ENCODE measurements at places on chromosomes 7 and 10.

- DNase-seq, result no peak
These were observed 10.9 kb upstream of the INPP5A start for GRCh38 chr10:132526676-132527075.

GRCh38 chr10:43074409-43074808 is 2.5 kb upstream of the RET start:
- DNase-seq, result no peak

DNA sequence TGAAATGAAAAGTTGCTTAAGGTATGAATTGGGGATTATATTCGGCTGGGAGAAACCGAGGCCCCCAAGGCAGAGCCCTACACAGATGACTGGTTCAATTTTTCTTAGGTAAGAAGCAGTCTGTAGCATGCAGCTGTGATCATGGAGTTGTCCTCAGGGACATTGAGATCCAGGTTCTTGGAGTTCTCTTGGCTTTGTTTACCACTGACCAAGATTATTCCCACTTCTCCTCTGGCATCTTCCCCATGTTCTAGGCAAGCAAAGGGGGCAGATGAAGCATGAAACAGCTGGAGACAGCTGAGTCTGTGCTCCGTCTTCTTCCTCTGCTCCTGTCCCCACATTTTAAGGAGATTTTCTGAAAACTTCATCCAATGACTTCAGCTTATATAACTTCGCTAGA is 129.5 kb upstream of the BMPER start:
- DNase-seq, result no peak

DNA sequence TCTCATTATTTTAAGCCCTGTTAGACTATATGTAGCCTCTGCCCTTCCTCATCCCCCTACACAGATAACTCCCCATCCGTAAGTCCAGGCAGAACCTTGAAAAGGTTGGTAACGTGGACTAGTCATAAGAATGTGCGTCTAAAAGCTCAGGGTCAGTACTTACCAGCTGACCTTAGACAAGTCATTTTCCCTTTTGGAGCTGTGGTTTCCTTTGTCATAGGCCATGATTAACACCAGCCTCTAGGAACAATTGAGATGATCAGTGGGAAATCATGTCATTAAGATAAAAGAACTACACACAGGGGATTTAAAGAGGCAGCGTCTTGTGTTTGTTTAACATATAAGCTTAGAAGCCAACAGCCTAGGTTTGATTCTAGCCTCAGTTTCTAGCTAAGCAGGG is 6.9 kb upstream of the UNC5B start:
- DNase-seq, result no peak

Data from stimulated activated CD4-positive, alpha-beta T cell treated with anti-CD3 and anti-CD28 coated beads, Interleukin-4, amount 100 ng/mL, for 24 hours (primary cell).